HT-29 (cell line): ENCODE measurements at places on chromosomes 12 and 14. TPM values are rescaled to one million over a fixed set of nuclear protein-coding genes. Genes with fewer than 3 reads are reported as not detected.

- no peak for DNase-seq
These were observed 64.7 kb upstream of the STAC3 start for GRCh38 chr12:57315681-57316080.

- DNase-seq: no peak
These were observed 30.9 kb upstream of the DYRK2 start for GRCh38 chr12:67617629-67618028.

- peak; percentile 63 for DNase-seq
These were observed 19.8 kb downstream of the KRT80 start for GRCh38 chr12:52171950-52172512.

- DNase-seq: no peak
These were observed 42.9 kb downstream of the INSM2 start for GRCh38 chr14:35576856-35577255.

- DNase-seq: no peak
These were observed 171.6 kb downstream of the PPM1H start for GRCh38 chr12:62763312-62763711.

DNA sequence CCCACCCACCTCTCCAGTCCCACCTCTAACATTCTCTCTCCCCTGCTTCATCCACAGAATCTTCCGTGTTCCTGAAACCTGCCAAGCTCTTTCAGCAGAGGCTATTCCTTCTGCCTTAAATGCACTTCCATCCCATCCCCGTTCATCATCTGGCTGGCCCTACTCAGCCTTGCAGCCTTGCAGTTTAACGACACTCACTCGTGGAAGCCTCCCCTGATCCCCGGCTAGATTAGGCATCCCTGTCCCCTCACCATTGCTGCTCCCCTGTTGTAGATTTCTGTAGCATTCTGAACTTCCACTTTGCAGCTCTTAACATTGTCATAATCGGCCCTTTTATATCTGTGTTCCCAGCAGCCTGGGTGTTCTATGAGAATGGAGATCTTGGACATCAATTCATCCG lies 280.5 kb upstream of the NOS1 start:
- no peak for DNase-seq

Gene GLIPR1L2
- 0.39 TPM in 1 of 2 replicates, not detected in the other for total RNA-seq

Gene PNN
- total RNA-seq: 20.5 and 26.6 TPM in 2 replicates
